ENCODE measurements at places on chromosomes 4 and X.

DNA sequence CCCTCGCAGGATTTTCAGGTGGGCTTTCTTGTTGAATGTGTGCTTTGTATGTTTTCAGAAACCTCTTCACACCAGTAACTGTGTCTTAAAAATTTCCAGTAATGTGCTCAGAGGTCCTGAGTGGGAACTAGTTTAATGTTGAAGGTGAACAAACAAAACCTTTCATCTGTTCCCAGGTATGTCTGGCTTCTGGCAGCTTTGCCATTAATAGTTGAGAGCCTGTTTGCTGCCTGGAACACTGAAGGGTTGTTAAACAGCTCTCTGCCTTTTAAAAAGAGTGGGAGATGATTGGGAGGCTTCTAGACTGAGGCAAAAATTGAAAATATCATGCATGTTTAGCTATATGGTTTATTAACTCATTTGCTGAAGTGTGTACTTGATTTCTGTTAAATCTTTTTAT is 161.2 kb upstream of the AGTR2 start:
- no peak for DNase-seq

DNA sequence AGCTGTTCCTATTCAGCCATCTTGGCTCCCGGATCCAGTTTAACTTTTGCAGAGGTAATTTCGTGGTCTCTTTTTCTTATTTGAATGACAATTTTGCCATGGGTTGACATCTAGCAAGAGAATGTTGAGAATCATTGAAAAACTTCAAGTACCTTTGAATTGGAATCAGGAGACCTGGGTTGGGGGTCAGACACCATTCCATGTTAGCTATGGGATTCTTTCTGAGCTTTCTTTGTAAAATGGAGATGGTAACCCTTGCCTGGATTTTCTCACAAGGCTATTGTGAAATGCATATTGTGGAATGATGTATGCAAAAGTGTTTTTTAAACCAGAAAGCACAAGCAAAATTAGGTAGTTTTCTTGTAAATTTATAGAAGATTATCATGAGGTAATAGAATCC is 79.1 kb upstream of the HAND2 start:
- no peak for DNase-seq

GRCh38 chrX:30659421-30659820 is 6.2 kb downstream of the GK start:
- no peak for DNase-seq

DNA sequence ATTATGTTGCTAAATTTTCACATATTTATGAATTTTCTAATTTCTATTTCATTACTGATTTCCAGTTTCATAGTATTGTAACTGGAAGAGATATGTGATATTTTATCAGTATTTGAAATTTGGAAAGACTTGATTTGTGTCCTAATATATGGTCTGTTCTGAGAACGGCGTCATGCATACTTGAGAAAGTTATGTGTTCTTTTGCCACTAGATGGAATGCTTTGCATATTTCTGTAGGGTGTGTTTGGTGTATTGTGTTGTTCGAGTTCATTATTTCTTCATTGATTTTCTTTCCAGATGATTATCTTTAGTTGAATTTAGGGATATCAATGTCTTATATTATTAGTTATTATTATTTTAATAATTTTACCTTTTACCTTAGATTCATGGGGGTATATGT is 110.6 kb upstream of the ITM2A start:
- no peak for DNase-seq

DNA sequence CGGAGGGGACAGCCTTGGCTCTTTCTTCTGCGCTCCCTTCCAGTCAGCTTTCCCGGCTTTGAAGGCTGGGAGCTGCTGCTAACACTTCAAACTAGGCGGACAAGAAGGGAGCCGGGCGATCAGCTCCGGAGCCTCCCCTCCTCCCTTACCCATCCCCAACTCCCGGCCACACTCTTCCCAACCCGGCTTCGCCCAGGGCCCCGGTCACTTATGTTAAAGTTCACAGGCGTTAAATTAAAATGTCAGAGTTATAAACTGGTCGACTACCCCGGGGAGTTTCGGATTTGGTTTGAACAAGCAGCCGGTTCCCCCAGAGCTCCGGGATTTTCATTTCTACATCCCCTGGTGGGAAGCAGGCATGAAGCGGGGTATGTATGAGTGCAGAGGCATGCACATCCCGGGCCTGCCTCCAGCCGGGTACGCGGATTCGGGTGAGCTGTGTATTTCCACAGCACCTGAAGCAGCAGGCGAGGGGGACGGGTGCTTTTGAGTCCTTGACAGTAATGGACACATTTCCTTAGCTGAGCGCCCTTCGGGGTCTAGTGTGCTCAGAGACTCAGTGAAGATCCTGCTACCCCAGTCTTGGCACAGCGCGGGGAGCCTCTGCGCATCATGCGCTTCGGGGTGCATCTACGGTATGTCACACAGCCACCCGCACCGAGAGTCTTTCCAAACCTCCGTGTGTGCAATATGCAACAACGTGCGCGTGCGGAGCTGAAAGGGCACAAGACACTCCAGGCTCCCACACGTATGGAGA is 880 bp downstream of the UNC5C start:
- DNase-seq: no peak

DNA sequence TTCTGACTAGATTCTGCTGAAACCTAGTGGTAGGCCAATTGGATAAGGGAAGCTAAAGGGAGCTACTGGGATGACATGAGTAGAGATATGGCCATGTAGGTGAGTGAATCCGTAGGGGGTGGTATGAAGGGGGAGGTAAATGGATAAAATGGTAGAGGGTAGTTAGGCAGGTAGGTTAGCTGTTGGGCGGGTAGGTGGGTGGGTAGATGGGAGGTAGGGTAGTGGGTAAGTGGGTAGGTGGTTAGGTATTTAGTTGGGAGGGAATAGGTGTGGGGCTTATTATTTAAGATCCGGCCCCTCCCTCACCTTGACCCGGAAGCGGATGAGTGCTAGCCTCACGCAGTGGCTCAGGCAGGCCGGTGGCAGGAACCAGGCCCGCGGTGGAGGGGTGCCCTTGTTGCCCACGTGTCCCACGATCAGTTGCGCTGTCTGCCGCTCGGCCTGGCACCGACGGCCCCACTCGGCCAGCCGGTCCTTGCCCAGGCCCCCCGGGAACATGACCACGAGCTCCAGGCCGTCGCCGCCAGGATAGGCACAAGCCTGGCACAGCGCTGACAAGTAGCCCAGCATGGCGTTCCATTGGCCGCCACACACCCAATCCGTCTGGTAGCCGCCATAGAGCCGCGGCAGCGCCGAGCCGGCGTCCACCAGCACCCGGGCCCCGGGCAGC is 725 bp downstream of the FAM120C start:
- peak; percentile 57 for DNase-seq

- no peak for DNase-seq
These were observed 268.8 kb upstream of the SMIM31 start for GRCh38 chr4:164485136-164485535.

DNA sequence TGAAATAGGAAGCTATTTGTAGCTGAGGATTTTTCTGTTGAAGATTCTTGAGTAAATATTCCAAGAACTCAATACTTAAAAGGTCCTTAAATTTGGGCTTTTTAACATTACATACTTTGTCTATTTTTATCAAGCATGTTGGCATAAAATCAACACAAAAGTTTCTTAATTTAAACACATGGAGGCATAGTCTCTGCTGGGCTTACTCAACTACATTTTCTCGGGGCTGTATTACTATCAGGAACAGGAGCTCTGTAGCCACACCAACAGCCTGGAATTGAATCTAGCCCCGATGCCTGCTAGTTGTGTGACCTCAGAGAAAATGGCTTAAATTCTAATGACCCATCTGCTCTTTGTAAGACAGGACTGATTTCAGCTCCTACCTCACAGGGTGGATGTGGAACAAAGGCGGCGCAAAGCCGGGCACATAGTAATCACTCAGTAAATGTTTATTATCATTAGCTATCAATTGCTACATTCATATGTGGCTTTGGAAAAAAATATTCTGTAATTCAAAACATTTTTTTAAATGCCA is 207.0 kb downstream of the NSUN7 start:
- DNase-seq: no peak

DNA sequence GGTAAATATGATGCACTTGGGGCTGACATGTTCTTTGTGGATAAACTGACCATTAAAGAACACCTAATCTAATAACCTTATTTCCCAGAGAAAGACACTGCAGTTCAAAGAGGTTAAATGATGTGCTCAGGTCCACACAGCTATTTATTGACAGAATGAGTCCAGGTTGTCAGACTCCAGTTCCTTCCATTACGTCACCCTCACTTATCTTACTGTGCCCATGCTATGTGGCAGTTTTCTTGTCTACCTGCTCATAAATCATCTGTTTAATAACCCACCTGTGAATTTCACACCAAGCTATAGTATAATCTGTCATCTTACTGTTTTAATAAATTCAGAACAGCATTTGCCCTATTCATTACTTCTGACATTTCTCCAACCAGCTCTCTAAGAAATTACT is 36.7 kb downstream of the QRFPR start:
- no peak for DNase-seq

DNA sequence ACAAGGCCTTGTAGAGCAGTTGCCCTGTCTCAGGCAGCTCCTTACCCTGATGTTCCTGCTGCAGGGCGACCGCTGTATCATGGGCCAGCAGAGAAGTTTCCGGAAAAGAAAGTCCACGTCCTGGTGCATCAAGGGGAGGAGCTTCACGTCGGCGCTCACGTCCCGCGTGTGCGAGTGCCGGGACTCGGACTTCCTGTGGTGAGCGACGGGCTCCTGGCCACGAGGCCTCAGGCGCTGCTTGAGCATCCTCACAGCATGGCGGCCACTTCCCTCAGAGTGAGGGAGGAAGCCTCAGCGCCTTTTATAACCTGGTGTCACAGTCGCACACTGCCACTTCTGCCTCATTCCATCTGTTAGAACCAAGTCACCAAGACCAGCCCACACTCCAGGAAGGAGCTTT is 225.5 kb downstream of the AFAP1 start:
- no peak for DNase-seq

GRCh38 chr4:8171984-8172924 is 13.6 kb upstream of the ABLIM2 start:
- DNase-seq: no peak

- no peak for DNase-seq
These were observed 64.4 kb downstream of the CXCL13 start for GRCh38 chr4:77669946-77670590.

DNA sequence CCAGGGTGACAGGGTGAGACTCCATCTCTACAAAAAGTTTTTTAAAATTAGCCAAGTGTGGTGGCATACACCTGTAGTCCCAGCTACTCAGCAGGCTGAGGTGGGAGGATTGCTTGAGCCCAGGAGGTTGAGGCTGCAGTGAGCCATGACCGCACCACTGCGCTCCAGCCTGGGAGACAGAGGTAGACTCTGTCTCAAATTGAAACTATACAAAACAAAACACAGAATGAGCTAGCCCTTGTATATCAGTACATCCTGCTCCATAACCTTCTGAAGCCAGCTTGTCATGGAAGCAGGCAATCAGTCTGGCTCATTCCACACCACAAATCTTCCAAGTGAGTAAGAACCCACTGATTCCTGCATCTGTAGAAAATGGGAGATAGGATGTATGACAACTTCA is 49.0 kb downstream of the CD99L2 start:
- no peak for DNase-seq

DNA sequence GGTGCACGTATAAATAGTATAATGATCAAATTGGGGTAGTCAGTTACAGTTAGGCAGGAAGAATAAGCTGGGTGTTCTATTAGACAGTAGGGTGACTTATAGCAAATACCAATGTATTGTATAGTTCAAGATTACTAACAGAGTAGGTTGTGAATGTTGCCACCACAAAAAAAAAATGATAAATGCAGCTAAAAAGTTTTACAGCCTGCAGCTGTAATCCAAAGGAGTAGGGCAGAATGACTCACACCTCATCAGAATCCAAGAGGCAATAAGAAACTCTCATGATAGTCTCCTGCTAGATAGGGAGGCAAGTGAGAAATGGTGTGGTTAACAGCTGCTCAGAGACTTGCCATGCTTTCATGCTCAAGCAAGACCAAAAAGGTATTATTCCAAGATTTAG is 19.6 kb upstream of the TCEAL4 start:
- no peak for DNase-seq

DNA sequence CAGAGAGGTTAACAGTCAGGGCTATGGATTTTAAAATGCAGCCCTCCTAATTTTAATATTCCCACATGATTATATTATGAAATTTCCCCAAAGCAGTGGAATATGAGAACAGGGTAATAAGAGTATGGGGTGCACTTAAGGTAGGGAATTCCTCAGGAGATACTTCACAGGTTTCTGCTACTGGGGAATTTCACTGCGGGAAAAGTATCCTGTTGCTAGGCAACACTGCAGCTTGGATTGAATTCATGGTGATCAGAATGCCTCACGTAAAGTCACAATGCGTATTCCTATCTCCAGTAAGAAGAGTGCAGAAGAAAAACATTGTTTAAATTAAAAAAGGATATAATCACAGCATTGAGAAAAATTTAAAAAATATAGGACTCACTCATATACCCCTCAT is 398.1 kb upstream of the RPS6KA3 start:
- DNase-seq: no peak

DNA sequence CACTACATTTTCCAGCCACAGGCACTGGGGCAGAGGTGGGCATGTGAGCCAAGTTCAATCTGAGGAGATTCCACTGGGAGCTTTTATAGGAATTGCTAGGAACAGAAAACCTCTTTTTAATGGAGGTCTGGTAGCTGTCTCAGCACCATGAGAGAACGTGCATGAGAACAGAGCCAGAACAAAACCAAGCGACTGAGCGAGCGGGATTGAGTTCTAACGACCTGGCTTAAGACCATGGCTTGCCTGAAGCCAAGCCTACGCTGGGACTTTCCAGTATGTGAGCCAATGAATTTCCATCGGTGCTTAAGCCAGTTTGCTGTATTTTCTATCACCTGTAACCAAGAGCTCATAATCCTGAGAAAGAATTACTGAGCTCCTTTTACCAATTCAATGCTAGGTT is 183.7 kb downstream of the NR3C2 start:
- no peak for DNase-seq

GRCh38 chrX:131626681-131627296 is 82.9 kb downstream of the OR13H1 start:
- DNase-seq: no peak

DNA sequence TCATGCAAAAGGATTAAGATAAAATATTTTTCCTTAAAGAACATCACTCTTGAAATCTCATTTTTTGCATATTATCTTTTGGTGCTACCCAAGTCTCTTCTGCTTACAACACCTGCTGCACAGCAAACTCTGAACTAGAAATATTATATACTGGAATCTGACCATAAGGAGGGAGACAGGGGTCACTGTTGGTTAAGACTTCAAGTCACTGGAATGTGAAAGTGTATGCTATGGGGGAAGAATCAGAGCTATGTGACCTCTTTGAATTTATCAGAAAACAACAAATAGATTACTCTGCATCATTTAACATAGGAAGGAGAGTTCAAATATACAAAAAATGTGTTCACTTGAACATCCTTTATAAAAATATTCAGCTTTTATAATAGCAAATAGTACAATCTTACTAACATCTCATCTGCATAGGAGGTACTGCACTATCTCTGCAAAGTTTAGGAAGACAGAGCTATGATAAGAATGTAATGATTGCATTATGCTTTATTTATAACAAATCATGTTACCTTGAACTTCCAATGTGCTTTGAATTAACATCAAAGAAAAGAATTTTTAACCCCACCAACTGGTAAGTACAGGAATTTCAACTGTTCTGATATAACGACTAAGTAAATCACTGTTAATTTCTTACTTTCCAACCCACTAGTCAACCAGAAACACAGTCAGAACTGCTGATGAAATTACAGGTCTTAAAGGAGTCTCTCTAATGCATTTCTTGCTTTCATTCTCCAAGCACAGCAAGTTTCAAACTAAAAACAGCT is 69.8 kb downstream of the ZNF827 start:
- DNase-seq: no peak
